ENCODE measurements at places on chromosomes 4 and X. TPM values are rescaled to one million over a fixed set of nuclear protein-coding genes. Genes with fewer than 3 reads are reported as not detected.

Gene CCNA2
- total RNA-seq, result 0.82 TPM

Gene GSTCD
- 7.7 TPM for total RNA-seq

Gene TSPAN7
- total RNA-seq, result not detected

Gene SSX2
- not detected for total RNA-seq

Gene ITIH6
- total RNA-seq, result not detected

Gene DCAF4L1
- 0.12 TPM for total RNA-seq

Gene MAGEA2
- total RNA-seq, result not detected

Gene IQCM
- total RNA-seq, result not detected

Gene CXCL11
- total RNA-seq, result not detected

Gene SORBS2
- total RNA-seq, result 4.8 TPM

Gene BMPR1B
- total RNA-seq, result 0.15 TPM

Gene PNMA6F
- total RNA-seq, result not detected

Gene TRAM1L1
- total RNA-seq, result 0.35 TPM

Gene ENPP6
- not detected for total RNA-seq

Gene ODAPH
- total RNA-seq, result not detected

Gene MND1
- total RNA-seq, result 0.35 TPM

Measured in smooth muscle cell of the coronary artery (primary cell).